ENCODE measurements at places on chromosomes 16 and 17. TPM values are rescaled to one million over a fixed set of nuclear protein-coding genes. Genes with fewer than 3 reads are reported as not detected.

Gene ADGRG3
- not detected for total RNA-seq

Gene DNAH9
- total RNA-seq, result 0.06 TPM

Gene CBFB
- 121 TPM for total RNA-seq

Gene MYH1
- total RNA-seq, result not detected

Gene ADAMTS18
- not detected for total RNA-seq

Gene SMIM22
- total RNA-seq, result not detected

Gene CD79B
- total RNA-seq, result not detected

Gene NOXO1
- 0.23 TPM for total RNA-seq

DNA sequence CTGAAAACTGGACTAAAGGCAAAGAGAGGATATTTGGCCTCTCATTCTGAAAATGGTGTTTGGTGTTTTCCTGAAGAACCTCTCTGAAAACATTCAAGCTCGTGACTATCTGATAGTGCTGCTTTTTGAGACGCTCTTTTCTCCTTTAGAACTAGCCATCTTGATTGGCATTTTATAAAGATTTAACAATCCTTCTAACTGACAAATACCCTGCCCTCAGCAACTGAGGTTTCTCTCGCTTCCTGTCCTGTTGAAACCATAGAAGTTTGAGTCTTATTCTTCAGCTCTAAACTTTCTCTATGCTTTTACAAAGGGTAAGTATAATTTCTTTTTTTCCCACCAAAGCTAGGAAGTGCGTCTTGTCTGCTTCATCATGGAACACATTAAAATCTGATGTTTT, 13.3 kb downstream of the CNEP1R1 start:
- no peak for DNase-seq

DNA sequence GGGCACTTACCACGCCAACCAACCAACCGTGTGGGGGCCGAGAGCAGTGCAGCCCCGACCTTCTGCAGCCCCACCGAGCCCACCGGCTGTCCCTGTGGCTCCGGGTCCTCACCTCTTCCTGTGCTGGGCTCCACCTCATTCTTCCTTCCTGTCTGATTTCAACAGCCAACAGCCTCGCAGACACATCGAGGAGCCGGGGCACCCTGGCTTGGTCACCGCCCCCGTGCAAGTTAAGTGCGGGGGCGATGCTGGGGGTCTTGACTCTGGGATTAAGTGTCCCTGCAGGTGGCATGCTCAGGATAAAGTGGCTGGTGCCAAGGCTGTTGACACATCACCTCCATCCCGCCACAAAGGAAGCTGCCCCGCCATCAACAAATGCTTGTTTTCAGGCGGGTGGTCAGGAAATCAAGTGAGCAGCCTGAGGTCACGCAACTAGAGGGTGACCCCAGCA, at the start of gene NLRC3:
TSS of gene NLRC3 (minus strand) at position 102 of the 451 bp plus-strand sequence. CDS start 12,367 bp downstream, outside the sequence.
- DNase-seq, result no peak

DNA sequence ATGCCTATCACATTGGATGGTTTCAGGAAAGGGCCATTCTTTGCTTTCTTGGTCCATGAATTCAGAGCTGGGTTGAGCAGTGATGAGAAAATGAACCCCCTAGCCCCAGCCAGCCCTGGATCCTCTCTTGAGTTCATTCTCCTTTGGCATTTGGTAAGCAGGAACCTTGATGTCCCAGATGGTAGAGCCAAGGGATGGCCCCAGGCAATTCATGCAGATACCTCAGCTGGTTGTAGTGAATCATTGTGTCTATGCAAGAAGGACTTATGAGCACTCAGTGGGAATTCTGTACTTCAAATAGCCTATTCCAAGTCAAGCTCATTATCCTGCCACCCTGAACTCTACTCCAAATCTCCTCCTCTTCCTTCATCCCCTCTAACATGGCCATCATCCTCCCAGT, 412.7 kb downstream of the UTP18 start:
- DNase-seq, result no peak

DNA sequence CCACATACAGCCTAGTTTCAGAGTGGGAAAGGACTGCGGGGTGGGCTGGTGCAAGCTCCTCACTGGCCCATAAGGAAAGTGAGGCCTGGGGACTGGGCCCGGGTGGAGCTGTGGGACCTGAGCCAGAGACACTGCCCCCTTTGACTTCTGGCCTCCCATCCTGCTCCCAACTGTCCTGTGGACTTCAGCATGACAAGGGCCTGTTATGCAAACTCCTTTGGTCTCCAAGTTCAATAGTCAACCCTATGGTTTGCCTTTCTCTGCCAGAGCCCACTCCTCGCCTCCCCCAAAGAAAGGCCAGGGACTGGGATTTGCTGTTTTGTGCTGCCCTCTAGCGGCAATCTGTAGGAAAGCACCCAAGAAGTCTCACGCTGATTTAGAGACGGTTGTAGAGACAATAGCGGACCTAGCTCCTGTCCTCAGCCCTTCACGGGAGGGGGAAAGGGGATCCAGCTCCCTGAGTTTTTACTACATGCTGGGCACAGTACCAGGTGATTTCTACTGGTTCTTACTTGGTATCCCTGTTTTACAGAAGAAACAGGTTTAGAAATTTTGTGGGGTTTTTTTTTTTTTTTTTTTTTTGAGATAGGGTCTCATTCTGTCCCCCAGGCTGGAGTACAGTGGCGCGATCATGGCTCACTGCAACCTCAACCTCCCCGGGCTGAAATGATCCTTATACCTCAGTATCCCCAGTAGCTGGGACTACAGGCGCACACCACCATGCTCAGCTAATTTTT, 1.2 kb upstream of the TLCD3B start:
- DNase-seq, result peak; percentile 56

DNA sequence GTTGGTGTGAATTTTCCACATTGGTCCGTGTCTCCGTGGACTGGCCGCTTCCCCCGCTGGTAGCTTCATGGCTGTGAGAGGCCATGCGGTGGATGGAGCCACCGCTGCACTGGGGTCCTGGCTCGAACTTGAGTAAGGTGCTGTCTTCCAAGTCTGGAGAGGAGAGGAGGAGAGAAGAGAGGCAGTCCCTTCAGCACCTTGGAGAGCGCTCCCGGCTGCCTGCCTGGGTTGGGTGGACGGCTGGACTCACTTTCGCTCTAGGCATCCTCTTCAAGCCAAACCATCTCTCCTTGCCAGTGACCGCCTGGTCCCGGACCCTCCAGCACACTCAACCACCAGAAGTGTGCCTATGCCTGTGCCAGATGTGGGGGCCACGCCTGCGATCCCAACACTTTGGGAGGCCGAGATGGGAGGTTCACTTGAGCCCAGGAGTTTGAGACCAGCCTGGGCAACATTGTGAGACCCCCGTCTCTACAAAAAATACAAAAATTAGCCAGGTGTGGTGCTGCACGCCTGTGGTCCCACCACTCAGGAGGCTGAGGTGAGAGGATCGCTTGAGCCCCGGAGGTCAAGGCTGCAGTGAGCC, 6.2 kb downstream of the JPH3 start:
- DNase-seq, result peak; percentile 41

- no peak for DNase-seq
Observed at GRCh38 chr16:65837464-65837863, 529.0 kb upstream of the CDH5 start.

DNA sequence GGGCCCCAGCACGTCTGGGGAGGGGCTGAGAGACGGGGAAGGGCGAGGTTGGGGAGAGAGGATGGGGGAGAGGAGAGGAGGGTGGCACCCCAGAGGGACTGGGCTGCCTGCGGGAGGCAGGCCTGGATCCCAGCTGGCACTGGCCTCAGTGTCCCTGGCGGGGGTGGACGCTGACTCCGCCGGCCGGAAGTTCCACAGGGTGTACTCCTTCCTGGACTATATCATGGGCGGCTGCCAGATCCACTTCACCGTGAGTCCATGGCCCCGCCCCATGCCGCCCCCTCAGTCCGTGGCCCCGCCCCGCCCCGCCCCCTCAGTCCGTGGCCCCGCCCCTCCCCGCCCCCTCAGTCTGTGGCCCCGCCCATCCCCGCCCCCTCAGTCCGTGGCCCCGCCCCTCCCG, 11.3 kb downstream of the CPNE7 start:
- no peak for DNase-seq

DNA sequence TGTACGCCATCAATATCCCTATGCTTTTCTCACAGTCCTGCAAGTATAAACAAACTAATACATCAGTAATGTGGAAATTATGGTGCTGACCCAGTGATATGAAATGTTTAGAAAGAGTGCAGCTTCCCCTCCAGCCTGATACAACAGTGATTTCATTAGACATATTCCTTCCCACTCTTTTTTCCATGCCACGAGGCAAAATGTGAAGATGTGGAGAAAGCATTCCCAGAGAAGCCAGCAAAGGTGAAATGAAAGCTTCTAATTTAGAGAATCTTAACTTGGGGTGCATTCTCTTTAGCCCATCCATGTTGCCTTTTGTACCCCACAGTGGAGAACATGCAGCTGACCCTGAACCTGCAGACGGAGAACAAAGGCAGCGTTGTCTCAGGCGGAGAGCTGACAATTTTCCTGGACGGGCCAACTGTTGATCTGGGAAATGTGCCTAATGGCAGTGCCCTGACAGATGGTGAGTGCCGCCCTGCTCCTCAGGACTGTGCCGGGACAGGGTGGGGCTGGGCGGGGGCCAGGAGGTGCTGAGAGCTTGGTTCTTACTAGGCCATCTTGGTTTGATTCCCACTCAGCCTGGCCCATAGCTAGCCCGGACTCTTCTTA, 77.8 kb downstream of the WWP2 start:
- DNase-seq, result no peak

DNA sequence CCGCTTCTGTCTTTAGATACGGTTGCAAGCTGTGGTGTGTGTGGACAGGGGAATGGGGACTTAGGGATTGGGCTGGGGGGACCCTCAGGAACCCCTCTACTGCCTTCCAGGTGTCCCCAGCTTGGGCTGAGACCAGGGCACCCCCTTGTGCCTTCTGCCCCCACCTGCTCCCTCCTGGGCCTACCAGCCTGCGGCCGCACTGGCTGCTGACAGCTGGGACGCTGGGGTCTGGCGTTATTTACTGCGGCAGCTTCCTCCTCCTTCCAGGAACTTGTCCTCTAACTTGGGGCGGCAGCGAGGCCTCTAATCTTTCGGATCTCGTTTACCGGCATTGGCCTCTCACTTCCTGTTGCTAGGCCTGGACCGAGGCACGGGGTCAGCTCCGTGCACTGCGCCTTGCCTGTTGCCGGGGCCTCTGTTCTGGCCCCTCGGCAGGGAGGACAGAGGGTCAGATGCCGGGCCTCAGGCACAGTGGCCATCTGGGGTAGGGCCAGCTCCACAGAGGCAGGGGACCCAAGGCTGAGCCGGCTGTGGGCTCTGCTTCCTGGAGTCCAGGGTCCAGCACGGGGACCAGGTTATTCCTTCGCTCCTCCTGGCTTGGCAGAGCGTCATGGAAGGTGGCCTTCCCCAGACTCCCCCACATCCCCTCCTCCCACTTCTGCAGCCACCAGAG, 31.8 kb downstream of the TMEM235 start:
- DNase-seq, result no peak

- DNase-seq, result peak; percentile 51
Observed at GRCh38 chr16:61681124-61681523, 355.1 kb downstream of the CDH8 start.

DNA sequence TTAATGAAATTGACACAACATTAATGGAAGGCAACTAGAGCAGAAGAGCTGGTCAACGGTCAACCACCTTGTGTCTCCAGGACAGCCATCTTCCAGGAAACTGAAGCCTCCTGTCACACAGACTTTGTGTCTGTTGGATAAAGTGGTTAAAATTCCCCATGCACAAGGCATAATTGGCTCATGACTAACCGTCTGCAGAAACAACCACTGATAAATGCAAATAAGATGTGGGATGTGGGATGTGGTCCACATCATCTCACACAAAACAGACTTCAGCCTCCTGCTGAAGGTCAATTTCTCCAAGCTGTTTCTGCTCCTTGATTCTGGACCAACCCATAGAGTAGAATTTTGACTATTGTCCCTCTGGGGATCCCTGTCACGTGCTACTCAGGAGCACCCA, 26.9 kb upstream of the XYLT1 start:
- no peak for DNase-seq

DNA sequence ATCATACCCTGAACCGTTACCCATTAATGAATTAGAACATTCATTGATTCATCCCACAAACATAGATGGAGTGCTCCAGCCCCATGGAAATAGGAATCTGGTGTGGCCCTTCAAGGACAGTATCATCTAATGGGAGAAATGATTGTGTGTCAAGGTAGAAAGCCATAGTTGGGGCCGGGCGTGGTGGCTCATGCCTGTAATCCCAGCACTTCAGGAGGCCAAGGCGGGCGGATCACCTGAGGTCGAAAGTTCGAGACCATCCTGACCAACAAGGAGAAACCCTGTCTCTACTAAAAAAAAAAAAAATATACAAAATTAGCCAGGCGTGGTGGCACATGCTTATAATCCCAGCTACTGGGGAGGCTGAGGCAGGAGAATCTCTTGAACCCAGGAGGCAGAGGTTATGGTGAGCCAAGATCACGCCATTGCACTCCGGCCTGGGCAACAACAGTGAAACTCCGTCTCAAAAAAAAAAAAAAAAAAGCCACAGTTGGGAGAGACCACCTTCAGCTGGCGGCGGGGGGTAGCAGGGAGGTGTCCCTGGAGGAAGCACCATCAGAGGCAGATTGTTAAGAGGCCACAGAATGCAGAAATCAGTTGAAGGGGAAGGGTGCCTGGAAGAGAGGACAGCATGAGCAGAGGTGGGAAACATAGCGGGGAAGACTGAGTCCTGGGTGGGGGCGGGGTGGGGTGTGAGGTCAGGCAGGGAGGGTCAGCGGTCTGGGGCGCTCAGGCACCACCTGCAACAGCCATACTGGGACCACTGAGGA, 60.0 kb downstream of the USP22 start:
- no peak for DNase-seq

DNA sequence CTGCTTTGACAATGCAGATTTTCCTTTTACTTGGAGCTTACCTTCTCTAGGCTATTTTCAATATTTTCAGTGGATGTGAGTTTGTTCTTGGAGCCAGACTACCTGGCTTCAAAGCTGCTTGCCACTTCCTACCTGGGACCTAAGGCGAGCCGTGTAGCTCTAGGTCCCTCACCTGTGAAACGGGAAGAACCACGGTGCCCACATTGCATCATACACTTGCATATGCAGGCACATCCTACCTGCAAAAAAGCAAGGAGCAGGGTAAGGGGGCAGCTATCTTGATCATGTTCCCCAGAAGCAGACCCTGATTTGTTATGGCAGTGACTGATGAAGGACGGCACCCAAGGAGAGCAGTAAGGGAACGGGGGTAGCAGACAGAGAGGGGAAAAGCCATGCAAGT, 27.0 kb upstream of the MPRIP start:
- DNase-seq, result no peak

- DNase-seq, result no peak
Observed at GRCh38 chr16:7938175-7938574, 605.5 kb downstream of the RBFOX1 start.

DNA sequence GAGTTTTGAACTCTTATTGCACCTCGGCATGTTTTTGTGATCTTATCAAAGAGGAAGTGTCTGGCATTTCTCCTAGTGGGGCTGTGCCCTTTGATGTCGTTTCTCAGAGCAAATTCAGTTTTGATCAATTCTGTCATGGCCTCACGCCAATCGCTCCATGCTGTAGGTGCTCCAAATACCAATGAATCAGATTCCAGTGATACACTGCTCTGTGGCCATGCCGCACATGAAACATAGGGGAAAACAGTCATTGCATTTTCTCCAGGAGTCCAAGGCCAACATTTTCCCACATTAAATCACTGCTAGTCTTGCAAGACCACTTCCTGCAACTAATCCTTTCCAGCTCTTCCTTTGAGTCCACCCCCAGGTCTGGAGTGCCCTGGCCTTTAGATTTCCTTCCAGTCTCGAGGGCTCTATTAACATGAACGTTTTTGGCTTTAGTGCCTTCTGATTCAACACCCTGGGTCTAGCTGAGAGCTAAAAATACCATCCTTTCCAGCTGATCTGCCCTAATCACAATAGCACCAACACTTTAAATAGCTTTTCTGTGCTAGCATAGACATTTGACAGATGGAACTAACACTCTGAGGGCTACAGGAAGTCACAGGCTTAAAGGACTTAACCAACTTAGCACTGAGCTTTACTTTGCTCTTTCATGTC, 18.2 kb upstream of the RASL10B start:
- DNase-seq, result peak; percentile 84

GRCh38 chr16:11329071-11329491, 16.2 kb upstream of the RMI2 start:
- peak; percentile 65 for DNase-seq
